Cerebellar nuclear complex (tissue), 1 donor: ENCODE measurements at places on chromosomes 16 and 17.

GRCh38 chr17:1730326-1731193 is 6.1 kb downstream of the WDR81 start:
- no peak for DNase-seq

- no peak for DNase-seq
These were observed 23.5 kb downstream of the ZNF276 start for GRCh38 chr16:89744813-89745212.

GRCh38 chr17:49681106-49681979 is 3.4 kb upstream of the SPOP start:
- DNase-seq = no peak

DNA sequence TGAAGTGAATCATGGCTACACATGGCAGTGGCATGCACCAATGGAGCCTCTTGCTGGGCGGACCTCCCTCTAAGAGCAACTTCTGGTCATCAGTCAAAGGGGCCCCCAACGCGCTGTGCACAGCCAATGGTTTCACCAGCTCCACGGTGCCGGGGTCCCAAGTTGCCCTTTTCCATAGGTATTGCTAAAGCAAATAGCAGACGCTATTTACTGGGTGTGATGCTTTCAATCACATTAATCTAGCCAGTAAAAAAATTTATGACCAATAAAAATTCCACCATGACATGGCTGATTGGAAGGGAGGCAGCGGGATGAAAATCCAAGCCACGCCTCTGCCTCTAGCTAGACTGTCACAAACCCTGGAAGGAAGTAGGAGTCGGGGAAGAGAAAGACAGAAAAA is 680.3 kb upstream of the SOX9 start:
- DNase-seq = no peak

- no peak for DNase-seq
These were observed 4.7 kb downstream of the PFAS start for GRCh38 chr17:8253801-8254200.

- DNase-seq = no peak
These were observed 2.7 kb downstream of the C16orf89 start for GRCh38 chr16:5062790-5063765.
